Mucosa of gallbladder (tissue), 1 donor: ENCODE measurements at places on chromosomes 11 and 22.

DNA sequence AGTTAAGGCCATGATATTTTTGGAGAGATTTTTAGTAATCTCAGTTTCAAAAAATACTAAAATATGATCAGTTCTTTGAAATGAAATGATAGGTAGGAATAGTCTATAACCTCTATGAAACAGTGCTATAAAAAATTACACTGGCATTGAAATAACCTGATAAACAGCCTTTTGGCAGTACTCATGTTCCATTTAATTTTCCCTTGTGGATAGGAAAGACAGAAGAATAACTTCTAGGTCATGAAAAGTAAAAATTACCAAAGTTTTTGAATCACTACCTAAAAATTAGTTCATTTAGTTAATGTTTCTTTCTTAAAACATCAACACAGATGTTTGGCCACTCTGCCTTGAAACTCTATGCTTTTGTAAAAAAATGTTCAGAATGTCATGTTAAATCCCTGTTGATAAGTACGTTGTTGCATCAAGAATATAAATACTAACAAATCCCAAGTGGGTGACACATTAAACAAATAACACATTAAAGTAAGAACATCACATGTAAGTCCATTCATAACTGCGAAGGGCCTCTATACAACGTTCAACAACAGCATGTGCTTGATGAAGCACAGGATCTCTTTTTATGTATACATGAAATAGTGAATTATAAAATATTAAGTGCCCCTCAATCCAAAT lies 290.2 kb downstream of the SWAP70 start:
- no peak for DNase-seq

DNA sequence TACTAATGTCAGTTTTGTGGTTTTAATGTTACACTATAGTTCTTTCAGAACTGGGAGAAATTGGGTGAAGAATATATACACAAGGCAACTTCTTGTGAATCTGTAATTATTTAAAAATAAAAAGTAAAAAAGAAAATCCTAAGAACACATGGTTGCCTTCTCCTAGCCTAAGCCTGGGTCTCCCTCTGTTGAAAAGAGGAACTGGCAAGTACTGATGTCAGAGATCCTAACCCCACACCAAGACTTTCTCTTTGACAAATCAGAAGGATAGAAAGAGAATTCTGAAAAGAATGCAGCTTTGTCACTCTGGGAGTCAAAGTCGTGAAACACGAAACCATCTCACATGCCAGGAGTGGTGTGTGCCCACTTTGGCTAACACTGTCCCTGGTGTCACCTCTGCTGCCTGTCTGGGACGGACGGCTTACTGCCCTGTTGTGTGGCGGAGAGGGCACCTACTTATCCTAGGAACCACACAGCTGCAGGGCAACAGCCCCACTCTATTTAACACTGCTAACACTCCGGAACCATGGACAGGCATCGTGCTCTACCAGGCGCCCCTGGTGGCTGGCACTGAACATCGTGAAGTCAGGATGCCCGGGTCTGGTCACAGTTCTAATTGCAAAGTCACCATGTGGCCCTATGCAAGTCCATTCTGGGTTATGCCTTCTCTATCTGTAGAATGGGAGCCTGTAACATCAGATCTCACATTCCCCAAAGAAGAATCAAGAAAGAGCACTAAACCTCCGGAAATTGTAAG lies 108.7 kb upstream of the CD82 start:
- DNase-seq, result no peak

DNA sequence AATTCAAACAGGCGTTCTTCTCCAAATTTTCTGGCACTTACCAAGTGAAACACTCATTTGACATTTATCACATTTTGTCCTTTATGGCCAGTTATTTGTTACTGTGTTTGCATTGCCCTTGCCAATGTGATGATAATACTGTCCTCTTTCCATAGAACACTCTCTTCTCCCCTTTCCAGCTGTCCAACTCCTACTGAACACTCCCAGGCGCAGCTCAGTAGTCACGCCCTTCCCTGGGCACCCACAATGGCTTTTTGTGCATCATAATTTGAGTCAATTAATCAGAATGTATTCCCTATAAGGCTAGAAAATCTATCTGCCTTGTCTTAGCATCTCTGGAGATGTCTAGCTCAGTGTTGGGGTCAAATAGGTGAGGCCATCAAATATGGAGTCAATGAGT lies 21.2 kb upstream of the B3GAT1 start:
- no peak for DNase-seq

- no peak for DNase-seq
Measured at GRCh38 chr22:19406281-19406811, 25.2 kb downstream of the HIRA start.

GRCh38 chr11:70477176-70477575 lies 78.8 kb downstream of the CTTN start:
- DNase-seq, result no peak

GRCh38 chr22:35517769-35518530 lies 22.7 kb upstream of the RASD2 start:
- no peak for DNase-seq

- no peak for DNase-seq
Measured at GRCh38 chr11:110121204-110121603, 28.0 kb downstream of the ZC3H12C start.

DNA sequence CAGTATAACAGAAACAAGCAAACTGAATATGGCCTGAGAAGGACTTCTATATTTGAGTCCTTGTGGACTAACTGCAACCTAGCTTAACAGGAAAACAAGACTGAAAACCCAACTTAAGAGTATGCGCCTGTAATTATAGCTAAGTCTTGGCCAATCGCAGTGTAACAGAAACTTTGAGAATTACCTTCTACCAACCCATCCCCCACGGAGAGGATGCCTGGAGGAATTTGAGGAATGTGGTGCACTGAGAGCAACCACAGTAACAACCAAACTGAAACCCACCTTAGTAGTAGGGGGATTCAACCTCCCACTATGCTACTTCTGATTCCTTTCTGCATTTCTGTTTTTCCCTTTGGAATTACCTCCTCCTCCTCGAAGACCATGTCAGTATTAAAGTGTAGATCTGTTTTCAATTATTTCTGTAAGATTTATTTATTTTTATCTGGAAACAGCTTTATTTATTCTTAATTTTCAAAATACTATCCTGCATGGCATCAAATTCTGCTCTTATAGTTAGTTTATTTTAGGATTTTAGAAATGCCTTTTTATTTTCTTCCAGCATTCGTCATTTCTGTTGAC lies 393.6 kb downstream of the KCNA4 start:
- no peak for DNase-seq

DNA sequence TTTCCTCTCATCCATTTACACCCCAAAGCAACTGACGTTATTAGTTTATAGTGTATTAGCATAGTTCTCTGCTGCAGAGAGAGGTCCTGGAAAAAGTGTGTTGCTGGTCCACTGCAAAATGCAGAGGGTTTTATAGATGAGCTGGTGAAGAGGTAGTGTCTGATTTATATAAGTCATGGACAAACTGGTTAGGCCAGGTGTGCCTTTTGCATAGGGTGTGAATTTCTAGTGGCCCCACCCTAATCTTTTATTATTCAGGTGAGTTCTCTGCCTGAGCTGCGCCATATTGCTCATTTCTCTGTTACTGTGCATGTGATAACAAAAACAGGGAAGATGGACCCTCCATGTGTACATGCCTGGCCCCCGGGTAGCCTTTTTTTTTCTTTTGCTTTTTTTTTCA lies 43.1 kb upstream of the TRIM77 start:
- DNase-seq, result no peak

- DNase-seq, result no peak
Measured at GRCh38 chr11:70595452-70595851, 197.1 kb downstream of the CTTN start.

DNA sequence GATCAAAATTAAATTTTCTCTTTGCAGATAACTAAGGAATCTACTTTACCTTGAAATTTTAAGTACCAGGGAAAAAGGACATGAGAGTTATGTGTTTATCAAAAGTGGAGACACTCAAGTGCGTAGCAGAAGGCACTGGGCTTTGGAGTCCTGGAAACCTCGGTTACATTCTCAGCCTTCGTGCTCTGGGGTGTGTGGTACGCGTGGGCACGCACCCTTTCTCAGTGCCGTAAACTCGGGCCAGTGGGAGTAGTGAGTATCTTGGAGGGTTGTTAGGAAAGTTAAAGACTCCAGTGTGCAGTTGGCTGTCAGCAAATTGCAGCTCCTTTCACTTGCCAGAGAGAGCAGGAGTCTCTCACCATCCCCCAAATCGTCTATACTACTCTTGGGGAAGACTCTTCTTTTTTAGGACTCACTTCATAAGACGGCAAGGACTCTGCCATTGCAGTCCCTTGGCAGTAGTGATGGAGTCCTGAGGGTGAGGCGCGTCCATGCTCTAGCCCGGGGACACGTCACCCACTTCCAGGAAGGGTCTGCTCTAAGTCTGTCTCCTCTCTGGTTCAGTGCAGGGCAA lies 171.8 kb downstream of the TBC1D22A start:
- DNase-seq, result no peak
